ENCODE measurements at places on chromosomes 5 and 9.

- no peak for DNase-seq
Measured at GRCh38 chr5:142735323-142736246, 34.6 kb upstream of the ARHGAP26 start.

GRCh38 chr9:135951889-135952663 lies 9.1 kb downstream of the UBAC1 start:
- DNase-seq: no peak

DNA sequence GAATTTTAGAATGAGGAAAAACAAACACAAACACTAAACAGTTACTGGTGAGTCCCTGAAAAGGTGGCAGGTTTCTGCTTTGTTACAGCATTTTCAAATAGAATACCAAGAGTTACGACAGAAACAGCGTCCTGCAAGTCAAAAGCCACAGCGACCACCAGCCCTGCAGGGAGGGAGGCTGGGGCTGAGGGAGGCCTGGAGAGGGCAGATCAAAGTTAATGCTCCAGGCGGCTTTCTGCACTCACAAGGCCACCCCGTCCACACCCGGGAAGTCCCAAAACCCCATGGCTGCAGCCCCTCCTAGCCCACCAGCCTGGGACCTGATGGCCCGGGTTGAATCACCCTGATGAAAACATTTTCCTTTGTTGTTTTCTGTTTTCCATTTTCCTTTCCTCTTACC lies 29.3 kb downstream of the COL23A1 start:
- no peak for DNase-seq

- no peak for DNase-seq
Measured at GRCh38 chr5:83653669-83654068, 67.0 kb downstream of the HAPLN1 start.

- no peak for DNase-seq
Measured at GRCh38 chr5:130116972-130117371, 212.7 kb downstream of the CHSY3 start.

- no peak for DNase-seq
Measured at GRCh38 chr9:93094658-93095204, 1.3 kb upstream of the CARD19 start.
